CD4-positive, alpha-beta T cell treated with Interleukin-15 for 4 hours (primary cell): ENCODE measurements at places on chromosomes 11 and 22.

GRCh38 chr11:118156531-118157185, 4.0 kb upstream of the SCN4B start:
- DNase-seq, result peak; percentile 10

DNA sequence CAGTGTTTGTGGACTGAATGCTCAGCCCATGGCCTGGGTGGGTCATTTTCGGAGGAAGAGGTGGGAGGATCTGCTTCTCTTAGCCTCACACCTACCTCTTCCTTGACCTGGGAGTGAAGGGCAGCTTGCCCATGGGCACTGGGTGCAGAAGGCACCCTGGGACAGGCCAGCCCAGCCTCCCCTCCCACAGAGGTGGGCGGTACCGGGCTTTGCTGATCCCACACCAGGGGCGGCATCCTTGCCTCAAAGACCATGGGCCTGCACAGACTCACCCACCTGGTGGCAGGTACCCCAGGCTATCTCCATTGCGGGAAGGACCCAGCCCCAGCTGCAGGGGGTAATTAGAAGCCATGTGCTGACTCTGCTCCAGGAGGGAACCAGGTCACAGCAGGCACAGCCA, 1.5 kb upstream of the PNPLA5 start:
- no peak for DNase-seq

- no peak for DNase-seq
These were observed 67.1 kb downstream of the SLC1A2 start for GRCh38 chr11:35352077-35352888.

GRCh38 chr11:13720940-13721339, 52.5 kb downstream of the FAR1 start:
- DNase-seq, result no peak

- no peak for DNase-seq
These were observed 2.8 kb downstream of the RIC8A start for GRCh38 chr11:210122-210802.

GRCh38 chr11:131428853-131429252, 58.4 kb downstream of the NTM start:
- DNase-seq, result no peak

- DNase-seq, result peak; percentile 72
These were observed 6.2 kb upstream of the IGSF22 start for GRCh38 chr11:18731949-18732821.

DNA sequence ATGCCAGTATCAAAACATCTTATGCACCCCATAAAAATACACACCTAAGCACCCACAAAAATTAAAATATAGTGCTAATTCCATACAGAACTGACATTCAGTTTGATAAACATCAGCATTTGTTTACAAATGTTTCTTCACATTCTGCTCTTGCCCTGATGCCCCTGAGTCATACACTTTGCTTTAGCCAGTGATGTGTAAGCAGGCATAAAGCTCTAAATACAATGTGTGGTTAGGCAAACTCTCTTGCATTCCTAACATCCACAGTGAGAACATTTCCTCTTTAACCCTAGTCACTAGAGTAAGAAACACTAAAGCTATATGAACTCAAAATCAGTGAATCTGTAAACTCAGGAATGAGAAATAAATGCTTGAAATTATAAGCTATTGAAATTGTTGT, 1060.7 kb downstream of the FAM181B start:
- DNase-seq, result no peak

GRCh38 chr11:2507212-2507901, 62.5 kb downstream of the KCNQ1 start:
- no peak for DNase-seq

DNA sequence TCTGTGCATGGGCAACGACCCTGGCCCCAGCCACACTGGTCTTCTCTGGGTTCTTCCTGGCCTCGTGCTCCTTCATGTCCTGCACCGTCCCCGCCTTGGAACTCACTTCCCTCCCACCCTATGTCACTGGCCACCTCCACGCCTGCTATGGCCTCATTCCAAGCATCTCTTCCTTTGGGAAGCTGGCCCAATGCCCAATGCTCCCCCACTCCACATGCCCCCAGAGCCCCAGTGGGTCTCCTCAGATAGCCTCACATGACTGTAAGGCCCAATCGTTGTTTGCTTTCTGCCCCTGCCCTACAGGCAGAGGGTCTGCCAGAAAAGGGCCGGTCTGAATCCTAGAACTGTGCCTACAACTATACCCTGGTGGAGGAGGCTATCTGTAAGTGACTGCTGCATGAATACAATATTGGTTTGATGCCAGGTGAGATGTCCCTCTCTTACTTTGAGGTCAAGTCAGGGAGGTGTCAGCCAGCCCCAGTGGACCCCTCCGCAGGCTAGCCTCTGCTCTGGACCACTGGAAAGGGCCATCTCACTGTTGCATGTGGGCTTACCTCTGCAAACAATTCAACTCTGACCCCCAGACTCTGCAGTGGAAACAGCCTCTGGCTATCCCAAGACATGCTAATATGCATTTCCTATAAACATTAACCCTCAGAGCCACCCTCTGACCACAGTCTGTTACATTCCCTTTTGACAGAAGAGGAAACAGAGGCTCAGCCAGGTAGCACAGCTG, 2.1 kb upstream of the GNAZ start:
- no peak for DNase-seq

GRCh38 chr22:37054600-37055365, 3.2 kb downstream of the KCTD17 start:
- no peak for DNase-seq

DNA sequence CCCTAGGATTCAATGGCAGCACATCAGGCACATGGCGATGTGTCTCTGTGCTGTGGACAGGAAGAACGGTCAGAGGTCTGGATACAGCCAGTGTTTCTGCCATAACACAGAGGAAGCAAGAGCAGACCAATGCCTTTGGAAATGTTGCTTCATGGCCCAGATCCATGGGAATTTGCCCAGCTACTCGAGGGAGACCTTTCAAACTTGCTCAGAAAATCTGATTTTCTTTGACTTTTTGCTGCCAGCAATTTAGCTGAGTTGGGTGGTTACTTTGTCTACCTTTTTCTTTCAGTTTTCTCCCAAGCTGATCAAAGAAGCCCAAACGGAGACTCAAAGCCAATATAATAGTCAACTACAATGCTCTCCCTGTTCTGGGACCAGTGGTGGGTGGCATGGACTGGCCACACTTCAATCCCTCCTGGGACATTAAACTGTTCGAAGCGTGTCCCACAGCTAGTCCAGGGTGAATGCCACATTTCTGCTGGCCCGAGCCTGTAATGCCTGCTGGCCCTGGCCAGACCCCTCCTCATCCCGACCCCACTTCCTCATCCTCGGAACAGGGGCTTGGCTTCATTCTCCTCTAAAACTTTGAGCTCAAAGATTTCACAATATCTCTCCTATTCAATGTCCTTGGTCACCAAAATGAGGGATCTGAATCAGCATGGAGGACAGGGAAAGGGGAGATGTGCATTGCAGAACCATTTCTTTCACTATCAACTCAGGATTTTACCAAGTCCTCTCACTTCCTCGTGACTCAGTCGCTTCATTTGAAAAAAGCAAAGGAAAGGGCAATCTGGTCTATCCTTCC, 93.3 kb downstream of the ABTB2 start:
- DNase-seq, result no peak

- DNase-seq, result no peak
These were observed 104.3 kb downstream of the ST3GAL4 start for GRCh38 chr11:126459691-126460281.

DNA sequence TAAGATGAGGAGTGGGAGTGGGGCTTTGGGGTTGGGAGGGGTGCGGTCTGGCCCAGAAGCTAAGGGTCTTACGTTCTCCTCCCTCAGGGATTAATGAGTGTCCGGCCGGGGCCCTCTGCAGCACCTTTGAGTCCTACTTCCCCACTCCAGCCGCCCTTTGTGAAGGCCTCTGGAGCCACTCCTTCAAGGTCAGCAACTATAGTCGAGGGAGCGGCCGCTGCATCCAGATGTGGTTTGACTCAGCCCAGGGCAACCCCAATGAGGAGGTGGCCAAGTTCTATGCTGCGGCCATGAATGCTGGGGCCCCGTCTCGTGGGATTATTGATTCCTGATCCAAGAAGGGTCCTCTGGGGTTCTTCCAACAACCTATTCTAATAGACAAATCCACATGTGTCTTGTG, 4.0 kb downstream of the FOLR3 start:
- DNase-seq, result no peak

- peak; percentile 73 for DNase-seq
These were observed 28.3 kb downstream of the SERHL2 start for GRCh38 chr22:42581762-42582716.

GRCh38 chr22:45882881-45883810, 93.8 kb downstream of the WNT7B start:
- DNase-seq, result no peak

GRCh38 chr11:99739464-99740089, 718.8 kb downstream of the CNTN5 start:
- no peak for DNase-seq

GRCh38 chr11:111123463-111124398, 121.8 kb upstream of the POU2AF2 start:
- no peak for DNase-seq

DNA sequence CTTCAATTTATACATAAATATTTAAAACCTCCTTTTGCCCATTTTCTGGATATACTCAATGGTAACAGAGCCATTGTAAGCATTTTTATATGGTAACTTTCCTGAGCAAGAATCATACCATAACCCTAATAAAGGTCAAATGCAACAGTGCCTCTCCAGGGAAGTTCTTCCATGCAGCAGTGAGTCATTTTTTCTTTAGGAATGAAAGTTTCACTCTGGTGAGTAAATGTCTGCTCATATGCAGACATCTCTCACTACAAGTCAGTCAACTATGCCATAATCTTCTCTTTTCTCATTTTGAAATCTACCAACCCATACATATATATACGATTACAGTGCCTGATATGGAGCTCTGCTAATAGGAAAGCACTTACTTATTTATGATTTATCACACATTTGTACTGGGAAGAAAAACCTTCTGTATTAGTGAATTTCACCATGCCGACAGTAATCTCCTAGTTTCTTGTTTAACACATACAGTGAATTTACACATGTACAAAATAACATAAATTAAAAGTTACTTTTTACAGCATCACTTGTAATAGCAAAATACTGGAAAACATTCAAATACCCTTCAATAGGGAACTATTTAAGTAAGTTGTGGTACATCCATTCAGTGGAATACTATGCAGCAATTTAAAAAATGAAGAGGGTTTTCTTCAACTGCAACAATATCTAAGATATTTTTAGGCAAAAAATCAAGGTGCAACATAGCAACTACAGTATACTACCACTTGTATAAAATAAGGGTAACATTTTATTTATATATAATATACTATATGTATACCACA, 16.0 kb downstream of the STK33 start:
- no peak for DNase-seq

GRCh38 chr11:87803748-87804147, 371.5 kb downstream of the RAB38 start:
- no peak for DNase-seq

DNA sequence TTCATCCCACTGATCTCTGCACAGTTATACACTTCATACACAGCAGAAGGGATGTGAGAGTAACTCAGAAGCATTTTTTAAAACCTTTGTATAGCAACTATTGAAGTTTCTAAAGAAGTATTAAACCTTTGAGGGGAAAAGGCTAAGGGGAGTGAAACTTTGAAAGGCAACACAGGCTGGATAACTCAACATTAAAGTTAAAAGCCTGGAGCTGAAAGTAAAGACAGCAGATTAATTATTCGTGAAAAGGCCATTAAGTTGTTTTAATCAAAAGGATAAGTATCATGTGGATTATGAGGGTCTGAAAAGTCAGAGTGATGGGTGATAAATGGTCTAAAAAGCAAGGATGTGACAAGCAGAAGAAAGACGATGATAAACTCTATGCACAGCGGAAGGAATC, 17.5 kb downstream of the WT1 start:
- no peak for DNase-seq

- no peak for DNase-seq
These were observed 3.9 kb upstream of the SMIM35 start for GRCh38 chr11:118090545-118091162.

DNA sequence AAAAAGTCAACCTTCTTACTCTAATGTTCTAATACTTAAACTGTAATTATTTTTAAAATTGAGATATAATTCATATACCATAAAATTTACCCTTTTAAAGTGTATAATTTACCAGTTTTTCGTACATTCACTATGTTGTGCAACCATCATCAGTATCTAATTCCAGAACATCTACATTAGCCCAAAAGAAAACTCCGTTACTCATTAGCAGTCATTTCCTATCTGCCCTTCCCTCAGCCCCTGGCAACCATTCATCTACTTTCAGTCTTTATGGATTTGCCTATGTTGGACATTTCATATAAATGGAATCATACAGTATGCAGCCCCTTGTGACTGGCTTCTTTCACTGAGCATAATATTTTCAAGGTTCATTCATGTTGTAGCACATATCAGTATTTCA, 22.2 kb downstream of the SGSM3 start:
- no peak for DNase-seq

DNA sequence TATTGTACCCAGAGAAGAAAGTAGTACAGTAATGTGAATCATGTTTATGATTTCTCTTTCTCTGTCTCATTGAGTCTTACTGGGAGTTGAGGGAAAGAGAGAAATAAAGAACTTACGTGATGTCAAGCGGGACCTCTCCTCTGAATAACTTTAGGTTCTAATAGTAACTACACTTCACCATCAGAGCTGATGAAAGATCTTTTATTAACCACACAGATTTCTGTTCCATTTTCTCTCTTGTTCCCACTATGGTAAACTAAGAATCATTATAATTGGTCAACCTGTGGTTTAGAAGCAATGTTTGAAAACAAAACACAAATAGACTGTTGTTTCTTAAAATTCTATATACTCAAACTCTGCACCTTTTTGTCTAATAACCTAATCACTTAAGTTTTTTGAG, 142.3 kb downstream of the ELP4 start:
- DNase-seq, result no peak

DNA sequence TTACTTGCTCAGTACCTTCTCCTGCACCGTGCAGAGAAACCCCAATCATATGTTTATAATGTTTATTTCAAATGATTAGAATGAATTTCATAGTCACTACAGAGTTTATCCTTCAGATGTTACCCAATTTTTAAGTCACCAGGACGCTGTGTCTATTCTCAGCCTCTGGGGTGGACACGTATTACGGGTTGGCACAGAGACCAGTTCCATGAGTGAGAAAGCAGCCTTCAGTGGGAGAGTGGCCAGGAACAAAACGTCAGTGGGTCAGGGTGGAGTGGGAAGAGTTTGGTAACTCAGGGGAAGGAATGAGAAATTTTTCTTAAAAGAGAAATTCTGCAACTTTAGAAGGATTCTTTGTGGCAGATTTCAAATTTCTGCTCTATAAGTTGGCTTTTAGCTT, 77.1 kb upstream of the MTMR2 start:
- no peak for DNase-seq

DNA sequence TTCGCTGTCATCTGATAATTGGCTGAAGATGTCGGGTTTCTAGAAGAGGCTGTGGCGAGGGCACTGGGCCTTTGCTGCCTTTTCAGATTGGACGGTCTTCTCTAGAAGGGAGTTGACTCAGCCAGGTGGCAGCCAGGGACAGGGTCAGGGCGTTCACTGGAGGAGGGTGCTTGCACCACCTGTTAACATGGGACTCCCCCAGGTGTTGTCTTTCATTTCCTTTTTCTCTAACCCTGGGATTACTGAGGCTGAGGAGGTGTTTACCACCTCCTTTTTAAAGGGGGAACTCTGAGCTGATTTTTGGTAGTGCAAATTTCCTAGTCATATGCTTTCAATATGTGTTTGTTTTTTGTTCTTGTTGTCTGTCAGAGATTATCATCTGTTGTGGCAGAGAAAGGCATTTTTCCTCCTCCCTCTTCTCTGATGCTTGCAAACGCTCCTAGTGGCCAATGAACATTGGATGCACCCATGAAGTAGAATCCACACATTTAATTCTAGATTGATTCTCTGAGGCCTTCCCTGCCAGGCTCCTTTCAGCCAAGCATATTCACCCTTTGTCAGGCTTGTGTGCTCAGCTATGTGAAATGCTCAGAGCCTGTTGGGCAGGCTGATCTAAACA, 54.1 kb downstream of the LDLRAD3 start:
- DNase-seq, result no peak
